PC-9 (cell line): ENCODE measurements at places on chromosomes 12 and 14. TPM values are rescaled to one million over a fixed set of nuclear protein-coding genes. Genes with fewer than 3 reads are reported as not detected.

Gene AMN
- total RNA-seq, result 21.8 and 36.5 TPM in 2 replicates

Gene TAS2R13
- total RNA-seq, result 1.9 and 2.6 TPM in 2 replicates

Gene HOXC12
- total RNA-seq, result 0.24 and 0.28 TPM in 2 replicates

Gene SMIM41
- total RNA-seq, result 0.28 TPM in 1 of 2 replicates, not detected in the other

Gene NGB
- total RNA-seq, result not detected in 2 replicates

Gene PRR4
- 5.1 and 7.1 TPM in 2 replicates for total RNA-seq

Gene RNASE3
- total RNA-seq, result not detected in 2 replicates

Gene AMHR2
- not detected in 2 replicates for total RNA-seq

Gene C12orf54
- total RNA-seq, result not detected in 2 replicates

Gene WSCD2
- not detected in 2 replicates for total RNA-seq

Gene KDM2B
- total RNA-seq, result 43.6 and 45.1 TPM in 2 replicates

Gene KRT86
- total RNA-seq, result 2.7 and 5.7 TPM in 2 replicates

Gene TAS2R42
- total RNA-seq, result not detected in 2 replicates

Gene LTBR
- total RNA-seq, result 178 and 185 TPM in 2 replicates

Gene PIWIL1
- not detected in 2 replicates for total RNA-seq

Gene LPCAT3
- total RNA-seq, result 53.8 and 102 TPM in 2 replicates

Gene MYF5
- total RNA-seq, result not detected in 2 replicates

Gene EIF2S3B
- total RNA-seq, result 0.96 and 1.0 TPM in 2 replicates

Gene SPATA7
- total RNA-seq, result 2.4 and 2.9 TPM in 2 replicates

Gene CLEC6A
- total RNA-seq, result not detected in 2 replicates
